ENCODE measurements at places on chromosomes 3 and 15.

DNA sequence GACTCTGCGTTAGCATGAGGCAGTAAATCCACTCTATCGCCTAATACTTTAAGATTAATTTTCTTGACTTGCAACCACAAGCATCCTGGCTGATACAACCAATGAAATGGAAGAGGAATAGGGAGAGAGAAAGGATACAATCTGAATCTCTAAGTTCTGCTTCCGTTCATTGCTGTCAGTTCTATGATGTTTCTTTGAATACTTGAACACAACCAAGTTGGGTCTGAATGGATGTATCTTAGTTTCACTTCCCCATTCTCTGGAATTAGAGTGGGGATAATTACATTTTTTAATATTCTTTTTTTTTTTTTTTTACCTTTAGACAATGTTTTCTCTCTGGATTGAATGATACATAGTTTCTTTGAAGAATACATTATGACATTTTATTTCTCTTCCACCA lies 22.9 kb downstream of the PDE8A start:
- no peak for DNase-seq

GRCh38 chr15:90248789-90249202 lies 560 bp upstream of the TTLL13 start:
- DNase-seq, result no peak

DNA sequence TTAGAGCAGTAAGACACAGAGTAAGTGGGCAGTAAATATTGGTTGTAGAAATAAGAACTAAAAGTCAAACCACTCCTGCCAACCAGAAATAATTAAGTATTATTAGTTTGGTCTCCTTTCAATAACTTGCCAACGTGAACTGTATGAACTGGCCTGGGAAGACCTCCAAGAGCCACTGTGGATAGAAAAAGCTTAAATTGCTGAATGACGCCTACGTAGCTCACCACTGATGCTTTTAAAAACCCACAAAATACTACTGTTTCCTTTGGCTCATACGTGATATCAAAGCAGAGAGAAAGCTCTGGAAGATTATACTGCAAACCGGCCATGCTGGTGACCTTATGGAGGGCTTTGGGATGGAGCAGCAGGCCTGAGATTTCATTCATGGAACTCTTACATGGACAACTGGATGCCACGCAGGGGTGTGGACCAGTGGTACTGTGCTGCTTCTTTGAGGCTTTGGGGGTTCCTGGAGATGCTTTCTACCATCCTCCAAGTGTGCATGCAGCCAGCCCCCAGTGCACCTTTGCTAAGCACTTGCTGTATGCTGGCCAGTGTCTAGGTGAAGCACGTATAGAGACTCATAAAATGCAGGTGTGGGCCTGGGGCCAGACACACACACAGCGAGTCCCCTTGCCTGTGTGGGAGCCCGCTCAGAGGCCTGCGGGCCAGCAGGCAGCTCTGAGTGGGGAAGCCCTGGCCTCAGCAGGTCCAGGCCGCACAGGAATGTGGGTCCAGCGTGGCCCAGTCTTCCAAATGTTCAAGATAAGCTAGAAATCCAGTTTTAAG lies 66.8 kb downstream of the ABTB1 start:
- no peak for DNase-seq

DNA sequence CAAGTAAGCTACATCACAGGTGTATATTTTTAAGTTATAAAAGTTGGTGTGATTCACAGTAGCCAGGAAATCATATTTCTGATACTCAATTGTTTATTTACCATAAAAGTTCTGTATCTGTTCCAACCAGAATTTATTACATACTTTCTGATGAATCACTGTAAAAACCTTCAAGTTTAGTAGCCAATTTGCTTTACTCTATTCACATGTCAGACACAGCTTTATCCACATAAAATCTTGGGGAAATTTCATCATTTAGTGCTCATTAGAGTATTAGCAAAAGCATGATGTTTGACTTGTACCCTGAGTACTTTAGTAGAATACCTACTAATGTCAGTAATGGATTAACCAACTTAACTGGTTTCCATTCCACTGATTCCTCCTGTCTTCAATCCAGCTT lies 249.8 kb downstream of the POLQ start:
- DNase-seq, result no peak

DNA sequence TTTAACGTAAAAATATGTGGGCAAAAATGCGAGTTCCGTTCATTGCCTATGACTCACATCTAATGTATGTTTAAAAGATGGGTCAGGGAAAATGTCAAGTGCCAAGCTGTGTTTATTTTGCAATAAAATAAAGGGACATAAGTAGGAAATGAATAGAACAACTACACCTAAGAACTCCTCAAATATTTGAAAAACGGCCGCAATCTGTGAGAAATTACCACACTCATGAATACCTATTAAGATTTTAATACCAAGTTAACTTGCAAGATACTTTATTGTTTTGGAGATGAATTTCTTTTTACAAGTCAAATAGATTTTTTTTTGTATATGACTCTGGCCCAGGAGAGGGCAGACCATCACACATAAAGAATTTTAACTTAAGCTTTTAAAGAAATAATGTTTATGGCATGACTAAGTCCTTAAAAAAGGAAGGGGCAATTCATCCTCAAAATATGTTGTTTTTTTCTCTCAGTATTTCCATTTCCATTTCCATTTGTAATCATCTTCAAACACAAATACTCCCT lies 152.7 kb downstream of the SUCNR1 start:
- DNase-seq, result no peak

Measured in NCI-H524 (cell line).